ENCODE measurements at places on chromosomes 11 and 22.

DNA sequence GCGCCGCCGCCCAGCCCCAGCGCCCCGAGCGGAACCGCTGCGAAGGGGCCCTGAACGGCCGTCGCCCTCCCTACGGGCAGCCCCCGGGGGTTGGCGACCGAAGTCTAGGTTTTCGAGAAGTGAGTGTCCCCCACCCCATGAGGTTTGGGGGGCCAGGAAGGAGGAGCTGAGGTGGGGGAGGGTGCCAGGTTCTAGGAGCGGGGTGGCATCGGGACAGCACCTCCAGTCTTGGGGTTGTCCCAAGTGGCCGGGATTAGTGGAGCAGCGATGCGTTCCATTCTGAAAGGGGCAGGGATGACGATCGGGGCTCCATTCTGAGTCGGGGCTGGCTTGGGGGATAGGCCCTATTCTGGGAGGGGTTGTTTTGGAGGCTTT lies 408 bp downstream of the PPP2R5B start:
- no peaks in the 10 kb centered on the region for H3K27me3 ChIP-seq
- peak overlapping the region; percentile 88 for H3K4me3 ChIP-seq
- peaks cover 10% of the 10 kb centered on the region for H3K4me1 ChIP-seq

GRCh38 chr22:46007003-46007847 lies 30.3 kb upstream of the WNT7B start:
- no peaks in the 10 kb centered on the region for H3K36me3 ChIP-seq
- no peak overlapping the region for H3K4me3 ChIP-seq
- peaks cover 10% of the 10 kb centered on the region for H3K4me1 ChIP-seq
- H3K27me3 ChIP-seq: no peaks in the 10 kb centered on the region
- DNase-seq: peak; percentile 39

DNA sequence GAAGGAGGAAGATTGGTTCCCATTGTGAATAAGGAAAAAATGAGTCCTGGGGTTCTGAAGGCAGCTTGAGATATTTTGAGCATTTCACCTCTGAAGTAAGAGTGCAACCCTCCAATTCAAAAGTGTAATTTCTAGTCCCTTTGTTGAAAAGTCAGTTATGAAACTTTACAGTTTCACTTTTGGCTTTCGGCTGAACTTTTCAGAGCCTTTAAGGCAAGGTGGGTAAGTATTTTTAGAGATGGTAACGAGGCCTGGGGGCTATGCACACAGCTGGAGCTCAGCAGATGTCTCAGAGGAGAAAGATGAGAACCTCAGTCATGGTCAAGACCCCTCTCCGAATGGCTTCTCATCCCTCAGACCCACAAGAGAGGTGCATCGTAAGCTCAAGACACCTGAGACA lies 267.6 kb downstream of the KIRREL3 start:
- H3K36me3 ChIP-seq: no peaks in the 10 kb centered on the region
- no peak overlapping the region for H3K27ac ChIP-seq
- H3K27me3 ChIP-seq: peaks cover 3% of the 10 kb centered on the region
- H3K4me3 ChIP-seq: no peak overlapping the region
- DNase-seq: no peak

DNA sequence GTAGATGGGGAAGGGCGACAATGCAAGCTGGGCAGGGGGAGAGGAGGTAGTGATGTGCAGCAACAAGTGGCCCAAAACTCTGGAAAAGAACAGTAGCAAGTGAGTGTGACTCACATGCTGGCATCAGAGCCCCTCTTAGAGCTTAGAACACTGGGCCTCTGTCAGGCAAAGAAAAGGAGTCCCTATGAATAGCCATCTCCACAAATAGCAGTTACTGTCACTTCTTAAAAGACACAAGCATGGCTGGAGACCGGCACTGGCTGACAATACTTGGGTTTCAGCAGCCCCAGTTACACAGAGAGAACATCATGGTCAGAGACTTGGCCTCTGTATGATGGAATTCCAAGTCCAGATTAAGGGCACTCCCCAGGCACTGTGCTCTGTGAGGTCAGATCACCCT lies 58.2 kb downstream of the PRCP start:
- no peak overlapping the region for H3K27ac ChIP-seq
- DNase-seq: no peak
- H3K36me3 ChIP-seq: peaks cover 3% of the 10 kb centered on the region
- H3K4me1 ChIP-seq: peaks cover 6% of the 10 kb centered on the region
- no peaks in the 10 kb centered on the region for H3K27me3 ChIP-seq

- no peaks in the 10 kb centered on the region for H3K4me1 ChIP-seq
- H3K27ac ChIP-seq: no peak overlapping the region
These were observed 362.3 kb upstream of the KIRREL3 start for GRCh38 chr11:127362754-127363308.

DNA sequence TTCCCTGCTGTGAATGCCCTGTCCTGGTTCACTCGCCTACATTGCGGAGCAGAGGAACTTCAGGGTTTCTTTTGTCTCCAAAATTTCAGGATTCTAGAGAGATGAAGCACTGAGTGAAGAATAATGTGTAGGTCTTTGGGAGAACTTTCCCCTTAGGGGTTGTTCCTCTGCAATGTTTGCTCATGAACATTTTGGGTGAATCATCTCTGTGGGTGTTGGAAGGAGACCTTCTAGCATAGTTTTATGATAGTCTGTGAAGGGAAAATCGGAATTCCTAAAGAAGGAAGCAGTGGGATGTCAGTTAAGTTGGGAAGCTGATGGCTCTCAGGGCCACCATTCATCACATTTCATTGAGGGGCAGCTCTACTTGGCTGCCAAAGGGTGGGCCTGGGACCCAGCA lies 64.8 kb downstream of the MIAT start:
- no peaks in the 10 kb centered on the region for H3K27me3 ChIP-seq
- peaks cover 10% of the 10 kb centered on the region for H3K36me3 ChIP-seq
- H3K27ac ChIP-seq: no peak overlapping the region

DNA sequence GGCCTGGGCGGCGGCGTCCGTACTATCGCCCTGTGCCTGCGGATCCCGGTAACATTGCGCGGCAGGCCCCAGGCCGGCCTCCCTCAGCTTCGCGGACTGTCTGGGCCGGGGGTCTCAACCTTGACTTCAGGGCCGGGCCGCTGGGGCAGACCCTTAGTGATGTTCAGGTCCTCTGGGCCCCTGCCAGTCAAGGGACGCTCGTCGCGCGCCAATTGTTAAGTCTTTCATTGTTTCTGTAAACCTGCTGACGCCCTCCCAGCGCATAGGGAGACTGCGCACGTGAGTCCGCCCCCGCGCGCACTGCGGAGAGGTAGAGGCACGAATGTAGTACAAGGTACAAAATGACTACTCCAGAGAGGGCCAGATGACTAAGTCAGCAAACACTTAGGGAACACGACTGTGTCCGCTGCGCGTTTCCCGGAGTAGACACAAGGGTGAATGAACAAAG lies 451 bp upstream of the HDHD5 start:
- no peak for DNase-seq
- H3K27ac ChIP-seq: peak overlapping the region; percentile 96
- H3K36me3 ChIP-seq: no peaks in the 10 kb centered on the region
- H3K27me3 ChIP-seq: no peaks in the 10 kb centered on the region
- peaks cover 13% of the 10 kb centered on the region for H3K4me1 ChIP-seq

Data from lung (tissue), 17 donors.